Activated T-cell treated with anti-CD3 and anti-CD28 coated beads for 1 hour (primary cell): ENCODE measurements at places on chromosomes 4 and X.

DNA sequence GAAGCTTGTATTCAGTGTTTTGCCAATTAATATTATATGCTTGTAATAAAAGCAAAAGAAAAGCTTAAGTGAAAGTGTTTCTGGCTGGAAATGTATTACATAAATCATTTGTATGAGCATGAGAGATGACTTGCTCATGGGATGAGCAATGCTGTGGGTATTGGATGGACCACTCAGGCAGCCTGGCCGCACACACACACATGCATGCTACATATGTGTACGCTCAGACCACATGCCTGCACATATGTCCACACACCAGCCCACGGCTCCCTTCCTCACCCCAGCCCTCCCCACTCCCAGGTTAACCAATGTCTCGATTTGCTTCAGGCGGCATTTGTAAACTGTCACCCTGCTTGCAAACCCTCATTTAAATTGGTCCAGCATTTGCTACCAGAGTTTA, 55.9 kb downstream of the CPLX1 start:
- no peak for DNase-seq

DNA sequence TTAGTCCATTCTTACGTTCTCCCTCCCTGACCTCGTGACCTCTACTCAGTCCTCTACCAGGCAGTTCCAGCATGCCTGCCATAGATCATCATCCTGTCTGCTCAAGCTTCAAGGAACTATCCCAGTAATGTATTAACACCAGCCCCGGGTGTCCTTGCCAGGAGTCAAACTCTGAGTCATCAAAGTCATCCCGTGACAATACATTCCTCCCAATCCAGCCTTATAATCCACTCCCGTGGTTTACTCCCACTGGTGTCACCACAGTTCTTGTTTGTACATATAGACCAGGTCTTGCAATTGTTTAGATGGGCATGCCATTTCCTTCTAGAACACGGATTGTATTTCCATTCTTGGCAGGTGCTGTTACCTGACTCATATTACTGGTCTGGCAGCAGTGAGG, 68.7 kb upstream of the TAB3 start:
- DNase-seq: no peak

GRCh38 chr4:89410687-89411086, 103.1 kb upstream of the GPRIN3 start:
- no peak for DNase-seq

DNA sequence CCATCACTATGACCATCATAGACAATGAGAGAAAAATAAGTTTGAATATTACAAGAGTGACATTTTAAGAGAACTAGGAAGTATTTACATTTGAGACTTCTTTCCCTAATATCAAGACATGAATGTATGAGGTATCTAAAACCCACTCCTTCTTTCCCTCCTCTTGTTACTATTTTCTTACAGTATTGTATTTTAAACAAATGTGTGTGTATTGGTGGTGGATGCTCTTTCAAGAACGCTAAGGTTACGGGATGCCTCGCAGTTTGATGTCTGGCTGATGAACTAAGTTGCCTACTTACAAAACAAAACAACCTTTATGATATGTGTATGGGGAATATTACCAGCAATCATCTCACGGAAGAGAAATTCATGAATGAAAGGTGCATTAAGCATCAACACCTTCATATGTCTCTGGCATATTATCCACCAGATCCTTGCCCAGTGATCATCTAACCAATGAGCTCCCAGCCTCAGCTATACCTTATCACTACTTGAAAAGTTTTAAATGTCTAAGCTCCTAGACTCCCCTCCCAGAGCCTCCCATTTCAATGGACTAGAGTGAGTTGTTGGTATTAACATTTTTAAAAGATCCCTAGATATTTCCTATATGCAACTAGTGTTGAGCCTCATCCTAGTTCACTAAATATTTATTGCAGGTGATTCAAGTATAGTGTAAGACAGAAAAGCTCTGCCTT, 10.6 kb downstream of the AREG start:
- no peak for DNase-seq

- no peak for DNase-seq
Measured at GRCh38 chrX:114500622-114501021, 83.3 kb upstream of the HTR2C start.

- DNase-seq: no peak
Measured at GRCh38 chr4:4837316-4837715, 22.1 kb upstream of the MSX1 start.

- DNase-seq: no peak
Measured at GRCh38 chr4:24094726-24095125, 204.9 kb upstream of the PPARGC1A start.

DNA sequence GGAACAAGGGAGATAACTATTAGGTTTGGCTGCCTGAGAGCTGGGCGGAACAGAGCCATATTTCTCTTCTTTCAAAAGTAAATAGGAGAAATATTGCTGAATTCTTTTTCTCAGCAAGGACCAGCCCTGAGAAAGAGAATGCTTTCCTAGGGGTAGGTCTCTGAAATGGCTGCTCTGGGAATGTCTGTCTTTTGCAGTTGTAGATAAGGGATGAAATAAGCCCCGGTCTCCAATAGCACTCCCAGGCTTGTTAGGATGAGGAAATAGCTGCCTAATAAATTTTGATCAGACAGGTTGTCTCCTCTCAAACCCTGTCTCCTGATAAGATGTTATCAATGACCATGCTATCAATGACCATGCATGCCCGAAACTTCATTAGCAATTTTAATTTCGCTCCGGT, 207.8 kb upstream of the KIT start:
- no peak for DNase-seq

- no peak for DNase-seq
Measured at GRCh38 chrX:155682834-155683233, 70.1 kb upstream of the TMLHE start.

DNA sequence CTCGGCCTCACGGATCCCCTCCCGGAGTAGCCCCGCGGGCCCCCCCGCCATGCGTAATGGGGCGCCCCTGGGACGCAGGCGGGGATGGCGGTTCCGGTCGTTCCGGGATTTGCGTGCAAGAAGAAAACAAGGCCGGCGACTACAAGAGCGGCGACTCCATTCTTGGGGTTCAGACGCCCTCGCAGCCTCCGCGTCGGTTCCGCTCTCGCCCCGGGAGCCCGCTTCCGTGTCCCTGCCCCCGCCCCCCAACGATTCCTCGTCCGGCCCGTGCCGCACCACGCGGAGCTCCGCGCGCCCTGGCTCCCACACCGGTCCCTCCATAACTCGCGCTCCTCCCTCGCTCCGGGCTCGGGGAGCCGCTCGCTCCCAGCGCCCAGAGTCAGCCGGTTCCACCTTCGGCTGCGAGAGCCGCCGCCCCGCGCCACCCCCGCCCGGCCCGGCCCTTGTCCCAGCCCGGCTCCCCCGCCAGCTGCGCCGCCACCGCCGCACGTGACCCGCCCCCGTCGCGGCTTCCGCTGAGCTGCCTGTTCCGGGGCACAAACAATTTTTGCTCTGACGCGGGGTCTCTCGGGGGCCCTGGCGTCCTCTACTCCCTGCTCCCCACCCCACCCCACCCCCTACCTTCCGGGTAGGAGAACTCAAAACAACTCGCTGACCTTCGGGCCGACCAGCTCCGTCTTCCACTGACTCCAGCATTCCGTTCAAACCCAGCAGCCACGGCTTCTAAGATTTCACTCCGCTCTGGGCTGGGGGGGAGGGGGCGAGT, 78.8 kb upstream of the BCOR start:
- peak; percentile 67 for DNase-seq
